ENCODE measurements at places on chromosomes 1 and 21.

- no peak for DNase-seq
Measured at GRCh38 chr1:115363171-115363570, 25.1 kb upstream of the NGF start.

DNA sequence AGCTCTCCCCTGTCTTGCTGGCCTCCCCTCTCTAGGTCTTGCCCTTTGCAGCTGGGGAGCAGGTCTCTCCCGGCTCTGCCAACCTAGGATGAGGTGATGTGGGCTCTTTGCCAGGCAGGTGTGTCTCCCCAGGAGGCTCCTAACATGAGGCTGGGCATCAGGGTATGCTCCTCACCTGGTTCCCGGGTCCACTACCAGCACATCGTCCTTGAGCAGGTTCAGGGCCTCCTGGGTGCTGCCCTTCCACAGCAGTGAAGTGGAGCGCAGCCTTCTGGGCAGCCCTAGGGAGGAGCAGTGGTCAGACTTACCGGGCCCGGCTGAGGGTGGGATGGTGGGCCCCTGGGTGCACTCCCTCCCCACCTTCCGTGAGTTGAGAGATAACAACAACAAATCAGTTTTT lies 17.5 kb downstream of the LACTBL1 start:
- DNase-seq, result no peak

- DNase-seq, result no peak
Measured at GRCh38 chr1:217049721-217050120, 326.5 kb upstream of the ESRRG start.

- DNase-seq, result no peak
Measured at GRCh38 chr1:192839162-192840066, 30.6 kb downstream of the RGS2 start.

DNA sequence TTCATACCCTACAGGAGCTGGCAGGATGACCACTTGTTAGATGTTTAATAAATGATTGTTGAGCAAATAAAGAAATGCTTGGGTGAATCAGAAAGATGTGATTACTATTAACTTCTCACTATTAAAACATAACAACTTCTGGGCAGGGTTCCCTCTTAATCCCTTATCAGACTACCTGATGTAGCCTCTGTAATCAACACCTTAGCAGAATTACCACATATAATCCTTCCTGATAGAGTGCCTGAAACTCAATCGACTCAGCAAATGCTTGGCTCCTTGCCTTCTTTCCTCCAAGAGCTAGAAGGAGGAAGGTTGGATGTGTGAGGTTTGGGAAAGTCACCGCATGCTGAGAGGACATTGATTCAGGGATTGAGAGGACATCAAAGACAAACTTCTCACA lies 34.8 kb upstream of the DSCAM start:
- no peak for DNase-seq

GRCh38 chr1:31712630-31713029 lies 8.8 kb upstream of the COL16A1 start:
- no peak for DNase-seq

DNA sequence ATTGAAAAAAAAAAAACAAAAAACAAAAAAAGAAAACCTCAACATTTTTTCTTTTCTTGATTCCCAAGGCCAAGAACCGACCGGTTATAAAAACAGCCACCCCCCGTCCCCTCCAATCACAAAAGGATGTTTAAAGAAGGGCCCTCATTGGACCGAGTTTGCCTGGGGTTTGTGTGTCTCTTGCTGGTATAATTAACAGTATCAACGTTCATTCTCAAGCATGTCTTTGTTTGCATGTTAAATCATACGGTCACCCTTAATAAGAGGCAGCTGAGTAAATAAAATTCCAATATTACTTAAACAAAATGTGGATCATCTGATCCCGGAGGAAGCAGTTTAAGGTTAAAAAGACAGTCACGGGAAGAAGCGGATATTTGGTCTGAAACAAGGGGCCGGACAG lies 201.1 kb downstream of the PRDM2 start:
- no peak for DNase-seq

Measured in lower leg skin (tissue), 4 donors.